ENCODE measurements at places on chromosomes 2 and 18.

DNA sequence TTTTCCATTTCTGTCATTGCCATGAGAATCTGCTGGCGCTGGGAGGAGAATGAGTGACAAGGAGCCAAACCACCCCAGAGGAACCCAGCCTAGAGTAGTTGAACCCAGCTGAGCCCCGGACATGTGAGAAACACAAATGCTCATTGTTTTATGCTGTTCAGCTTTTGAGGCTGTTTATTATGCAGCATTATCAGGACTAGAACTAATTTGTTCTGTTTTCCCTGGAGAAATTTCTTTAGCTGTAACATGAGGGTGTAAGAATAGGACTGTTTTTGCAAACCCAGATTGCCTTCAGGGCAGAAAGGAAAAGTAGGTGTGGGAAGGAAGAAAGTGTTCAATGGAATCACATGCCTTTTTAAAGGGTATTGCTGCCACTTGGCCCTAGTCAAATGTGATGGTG is 28.5 kb upstream of the DOCK10 start:
- DNase-seq = no peak

GRCh38 chr2:121944072-121944831 is 188.8 kb downstream of the TSN start:
- peak; percentile 43 for DNase-seq

DNA sequence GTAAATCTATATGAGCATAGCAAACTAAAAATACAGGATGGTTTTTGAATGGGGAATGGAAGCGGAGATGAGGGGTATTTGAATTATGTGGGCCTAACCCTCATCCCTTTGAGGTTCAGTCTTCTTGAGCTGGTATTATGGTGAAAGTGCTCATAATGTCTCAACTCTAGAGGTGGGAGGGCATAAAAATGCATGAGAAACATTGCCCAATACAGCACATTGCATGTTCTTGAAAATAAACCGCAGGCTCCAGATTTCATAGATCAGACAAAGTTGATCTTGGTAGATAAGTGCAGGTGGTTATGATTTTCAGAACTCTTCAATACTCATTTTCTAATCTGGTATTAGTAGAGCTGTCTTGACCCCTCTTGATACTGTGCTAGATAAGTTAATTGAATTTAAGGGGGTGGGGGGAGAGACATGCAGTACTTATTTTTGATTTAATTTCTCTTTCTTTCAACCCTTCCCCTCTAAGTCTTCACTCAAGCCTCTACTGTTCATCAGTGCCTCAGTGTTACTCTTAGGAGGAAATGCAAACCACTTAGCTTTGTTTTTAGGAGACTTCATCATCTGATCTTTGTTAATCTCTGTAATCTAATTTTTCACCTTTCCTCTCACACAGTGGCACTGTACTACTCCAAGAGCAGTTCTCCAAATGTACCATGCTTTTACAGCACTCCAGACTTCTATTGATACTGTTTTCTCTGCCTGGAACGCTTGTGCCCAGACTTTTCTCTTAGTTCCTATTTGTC is 22.2 kb downstream of the XRCC5 start:
- DNase-seq = no peak

- no peak for DNase-seq
Measured at GRCh38 chr2:240329778-240330177, 105.7 kb upstream of the GPC1 start.

DNA sequence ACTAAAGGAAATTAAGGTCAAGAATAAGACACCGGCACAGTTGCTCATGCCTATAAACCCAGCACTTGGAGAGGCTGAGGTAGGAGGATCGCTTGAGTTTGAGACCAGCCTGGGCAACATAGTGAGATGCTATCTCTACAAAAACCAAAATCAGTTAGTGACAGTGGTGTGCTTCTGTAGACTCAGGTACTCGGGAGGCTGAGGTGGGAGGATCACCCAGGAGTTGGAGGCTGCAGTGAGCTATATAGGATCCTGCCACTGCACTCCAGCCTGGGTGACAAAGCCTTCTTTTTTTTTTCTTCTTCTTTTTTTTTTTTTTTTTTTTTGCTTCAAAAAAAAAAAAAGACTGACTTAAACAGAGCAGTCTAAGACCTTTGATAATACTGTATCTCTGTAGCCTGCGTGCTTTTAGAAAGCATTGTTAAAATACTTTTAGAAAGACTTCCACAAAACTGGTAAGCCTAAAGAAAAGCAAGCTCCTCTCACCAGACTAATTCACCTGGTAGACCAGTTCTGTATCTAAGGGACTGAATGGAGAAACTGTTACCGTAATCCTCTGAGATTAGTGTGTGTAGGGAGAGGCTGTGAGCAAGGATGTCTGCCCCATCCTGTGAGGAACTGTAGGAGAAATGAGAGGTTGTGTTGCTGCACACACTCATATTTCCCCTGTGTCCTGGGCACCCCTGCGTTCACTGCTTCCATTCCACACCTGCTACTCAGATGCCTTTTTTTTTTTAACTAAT is 10.8 kb downstream of the RAB12 start:
- no peak for DNase-seq

DNA sequence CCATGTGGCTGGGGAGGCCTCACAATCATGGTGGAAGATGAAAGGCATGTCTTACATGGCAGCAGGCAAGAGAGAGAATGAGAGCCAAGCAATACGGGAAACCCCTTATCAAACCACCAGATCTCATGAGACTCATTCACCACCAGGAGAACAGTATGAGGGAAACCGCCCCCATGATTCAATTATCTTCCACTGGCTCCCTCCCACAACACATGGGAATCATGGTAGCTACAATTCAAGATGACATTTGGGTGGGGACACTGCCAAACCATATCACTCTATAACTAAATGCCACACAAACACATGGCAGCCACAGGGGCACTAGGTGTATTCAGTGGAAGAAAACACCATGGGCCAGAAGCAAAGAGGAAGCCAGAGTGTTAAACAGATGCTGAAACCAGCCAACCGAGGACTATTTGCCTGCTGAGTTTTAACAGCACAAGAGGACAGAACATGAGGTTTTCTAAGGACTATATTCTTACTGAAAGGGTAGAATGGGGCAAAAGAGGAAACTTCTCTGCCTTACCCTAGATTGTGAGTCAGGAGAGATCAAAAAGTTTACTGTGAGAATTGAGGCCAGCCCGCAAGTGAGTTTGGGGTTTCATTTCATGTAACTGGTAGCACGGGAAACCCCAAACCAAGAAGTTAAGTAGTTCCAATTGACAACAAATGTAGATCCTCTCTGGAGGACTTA is 49.2 kb downstream of the SIGLEC15 start:
- no peak for DNase-seq

GRCh38 chr18:29191263-29191662 is 1014.3 kb upstream of the CDH2 start:
- no peak for DNase-seq

GRCh38 chr2:33784488-33784887 is 185.4 kb upstream of the FAM98A start:
- no peak for DNase-seq

GRCh38 chr2:88807237-88807962 is 115.9 kb downstream of the RPIA start:
- DNase-seq = no peak

DNA sequence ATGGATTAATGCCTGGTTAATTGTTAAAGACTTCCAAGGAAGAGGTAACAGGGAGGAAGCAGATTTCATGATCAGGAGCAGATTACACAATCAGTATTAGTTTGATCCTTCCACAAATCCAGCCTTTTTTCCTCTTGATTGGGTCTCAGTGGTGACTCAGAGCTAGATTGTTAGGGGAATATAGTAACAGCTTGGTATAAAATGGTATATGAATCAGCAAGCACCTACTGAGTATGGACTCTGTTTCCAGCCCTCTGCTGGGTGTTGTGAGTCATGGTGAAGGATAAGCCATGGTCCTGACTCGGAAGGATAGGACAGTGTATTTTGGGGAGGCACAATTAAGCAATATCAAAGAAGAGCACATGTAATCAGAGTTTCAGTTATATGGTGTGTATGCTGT is 272.4 kb upstream of the DPP10 start:
- DNase-seq = no peak

GRCh38 chr2:212727751-212728150 is 189.1 kb upstream of the ERBB4 start:
- DNase-seq = no peak

DNA sequence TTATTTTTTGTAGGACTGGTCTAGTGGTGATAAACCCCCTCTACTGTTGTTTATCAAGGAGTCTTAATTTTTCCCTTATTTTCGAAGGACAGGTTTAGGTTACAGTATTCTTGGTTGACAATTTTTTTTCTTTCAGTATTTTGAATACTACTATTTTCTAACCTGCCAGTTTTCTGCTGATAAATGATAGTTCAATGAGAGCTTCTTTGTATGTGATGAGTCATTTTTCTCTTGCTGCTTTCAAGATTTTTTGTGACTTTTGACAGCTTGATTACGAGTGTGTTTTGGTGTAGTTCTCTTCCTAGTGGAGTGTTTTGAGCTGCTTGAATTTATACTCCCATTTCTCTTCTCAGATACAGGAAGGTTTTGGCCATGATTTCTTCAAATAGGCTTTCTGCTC is 77.5 kb downstream of the ACSL3 start:
- no peak for DNase-seq

DNA sequence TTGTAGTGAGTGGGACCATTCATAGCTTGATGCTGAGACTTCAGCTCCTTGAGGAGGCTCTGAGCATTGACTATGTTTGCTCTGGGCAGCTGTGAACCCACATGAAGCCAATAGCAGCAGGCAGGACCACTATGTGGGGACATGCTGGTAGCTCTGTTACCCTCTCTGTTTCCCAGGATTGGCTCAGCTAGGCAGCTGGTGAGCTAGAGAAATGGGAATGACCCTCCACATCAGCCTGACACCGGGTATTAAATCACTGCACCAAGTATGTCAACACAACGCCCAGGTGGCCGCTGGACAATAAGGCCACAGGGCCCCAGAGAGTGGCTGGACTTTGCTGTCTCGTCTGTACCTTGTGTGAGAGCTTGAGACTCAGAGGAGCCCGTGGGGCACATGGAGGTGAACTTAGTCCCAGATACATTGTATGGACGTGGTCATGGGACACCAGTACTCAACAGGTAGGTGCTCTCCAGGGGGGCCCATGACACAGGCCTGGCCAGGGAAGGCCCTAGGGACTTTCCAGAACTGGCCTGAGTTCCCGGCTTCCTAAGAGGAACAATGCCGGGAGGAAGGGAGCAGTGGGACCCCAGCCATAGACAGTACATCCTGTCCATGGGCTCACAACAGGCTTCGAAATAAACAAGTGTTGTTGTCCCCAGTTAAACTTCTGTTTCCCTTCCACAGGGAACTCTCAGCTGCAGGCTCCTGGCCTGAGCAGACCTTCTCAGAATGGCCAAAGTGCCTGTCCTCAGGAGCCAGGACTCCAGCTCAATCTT is 35.2 kb downstream of the HS1BP3 start:
- no peak for DNase-seq

- DNase-seq = no peak
Measured at GRCh38 chr2:199798831-199799580, 52.0 kb downstream of the FTCDNL1 start.

- DNase-seq = no peak
Measured at GRCh38 chr2:188523919-188524318, 232.2 kb downstream of the GULP1 start.

- DNase-seq = no peak
Measured at GRCh38 chr2:168430431-168430830, 25.6 kb upstream of the CERS6 start.

DNA sequence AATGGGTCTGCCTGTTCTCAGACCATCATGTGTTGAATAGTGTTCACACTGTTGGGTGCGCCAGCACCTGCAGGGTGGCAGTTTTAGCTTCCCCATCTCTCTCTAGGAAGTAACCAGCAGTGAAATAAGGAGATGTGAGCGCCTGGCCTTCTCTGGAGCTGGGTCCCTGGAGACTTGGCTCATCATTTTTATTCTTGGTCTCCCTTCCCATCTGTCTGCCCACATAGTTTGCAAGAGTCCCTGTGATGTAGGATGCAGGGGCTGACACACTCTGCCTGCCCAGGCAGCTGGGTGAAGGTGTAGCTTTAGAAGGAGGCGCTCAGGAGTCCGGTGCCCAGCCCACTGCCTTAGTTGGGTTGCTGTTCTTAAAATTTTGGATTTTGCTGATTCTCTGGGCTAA is 172.2 kb downstream of the LDLRAD4 start:
- DNase-seq = no peak

DNA sequence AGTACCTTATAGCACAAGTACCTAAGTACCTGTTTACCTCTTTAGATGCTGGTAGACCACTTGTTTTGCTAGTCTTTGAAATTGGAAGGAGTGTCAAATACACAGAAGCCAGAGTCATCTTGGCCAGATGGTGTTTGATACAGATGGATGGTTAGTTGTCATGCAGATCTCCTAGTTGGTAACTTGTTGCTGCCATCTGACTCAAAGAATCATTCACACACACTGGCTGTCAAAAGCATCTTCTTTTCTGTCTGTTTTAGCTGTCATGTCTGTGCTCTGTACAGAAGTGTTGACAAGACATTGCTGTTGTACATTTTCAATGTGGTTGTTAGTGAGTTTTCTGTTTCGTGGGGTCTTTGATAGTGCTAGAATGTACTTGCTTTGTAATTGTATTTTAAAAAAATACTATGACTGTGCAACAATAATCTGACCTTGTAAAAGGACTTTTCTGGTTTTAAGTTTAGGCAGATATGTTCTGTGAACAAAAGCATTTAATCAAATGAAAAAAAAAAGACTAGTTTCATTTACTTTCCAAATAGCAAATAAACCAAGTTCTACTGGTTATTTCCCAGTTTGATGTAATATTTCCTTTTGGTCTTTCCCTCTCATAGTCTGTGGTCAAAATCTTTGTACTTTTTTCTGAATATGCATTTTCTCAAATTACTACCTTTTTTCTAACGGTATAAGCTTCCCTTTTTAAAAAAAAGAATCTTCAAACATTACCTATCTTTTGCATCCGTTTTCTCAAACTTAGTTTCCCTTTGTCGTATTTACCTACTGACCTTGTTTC is 39.9 kb downstream of the TANK start:
- no peak for DNase-seq

GRCh38 chr2:106159866-106160785 is 34.0 kb downstream of the UXS1 start:
- DNase-seq = no peak

GRCh38 chr2:196944570-196944969 is 18.1 kb upstream of the PGAP1 start:
- no peak for DNase-seq

DNA sequence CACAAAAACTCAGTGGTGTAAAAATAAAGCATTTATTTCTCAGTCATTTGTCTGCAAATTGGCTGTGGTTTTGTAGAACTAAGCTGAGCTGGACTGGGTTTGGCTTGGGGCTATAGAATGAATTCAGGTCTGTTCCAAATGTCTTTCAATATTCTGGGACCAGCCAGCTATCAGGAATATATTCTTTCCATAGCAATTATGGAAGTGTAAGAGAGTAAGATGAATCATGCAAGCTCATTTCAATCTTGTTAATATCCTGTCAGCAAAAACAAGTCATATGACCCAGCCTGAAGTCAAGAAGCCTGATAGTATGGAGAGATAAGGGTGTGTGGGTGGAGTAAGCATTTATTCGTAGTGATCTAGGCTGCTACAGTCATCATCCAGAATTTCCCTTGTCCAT is 481.0 kb upstream of the CDH2 start:
- no peak for DNase-seq

- DNase-seq = no peak
Measured at GRCh38 chr2:70501728-70502127, 51.9 kb downstream of the TGFA start.

GRCh38 chr2:107810734-107811133 is 16.0 kb upstream of the RGPD4 start:
- DNase-seq = no peak

GRCh38 chr2:128237081-128237534 is 81.6 kb downstream of the HS6ST1 start:
- no peak for DNase-seq

Data from smooth muscle cell of the brain vasculature (primary cell).